ENCODE measurements at places on chromosomes 12 and 14.

DNA sequence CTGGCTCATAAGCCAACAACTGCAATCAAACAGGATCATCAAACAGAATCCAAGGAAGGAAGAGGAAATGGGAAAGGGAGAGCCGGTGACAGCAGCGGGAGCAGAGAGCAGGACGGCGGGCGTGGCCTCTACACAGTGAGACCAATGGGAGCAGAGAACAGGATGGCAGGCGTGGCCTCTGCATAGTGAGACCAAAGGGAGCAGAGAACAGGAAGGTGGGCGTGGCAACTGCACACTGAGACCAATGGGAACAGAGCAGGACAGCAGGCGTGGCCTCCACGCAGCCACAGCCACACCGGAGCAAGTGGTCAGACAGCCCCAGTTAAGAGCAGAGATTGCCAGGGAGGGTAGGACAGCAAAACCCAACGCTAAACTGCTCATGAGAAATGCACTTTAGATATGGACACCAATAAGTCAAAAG lies 16.4 kb downstream of the LRCOL1 start:
- peak; percentile 29 for DNase-seq

DNA sequence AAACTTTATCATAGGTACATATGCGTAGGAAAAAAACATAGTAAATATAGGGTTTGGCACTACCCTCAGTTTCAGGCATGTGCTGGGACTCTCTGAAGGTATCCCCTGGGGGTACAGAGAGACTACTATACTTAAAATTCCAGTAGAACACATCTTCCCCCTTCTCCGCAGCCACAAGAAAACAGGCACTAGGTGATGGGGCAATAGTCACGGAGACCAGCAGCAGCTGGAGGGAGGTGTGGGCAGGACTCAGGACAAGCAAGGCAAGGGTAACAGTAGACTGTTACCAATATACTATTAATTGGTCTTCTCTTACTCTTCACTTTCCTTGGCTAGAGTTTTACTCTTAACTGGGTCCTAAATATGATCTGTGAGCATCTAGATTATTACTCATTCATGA lies 4.6 kb upstream of the PAPOLA start:
- no peak for DNase-seq

DNA sequence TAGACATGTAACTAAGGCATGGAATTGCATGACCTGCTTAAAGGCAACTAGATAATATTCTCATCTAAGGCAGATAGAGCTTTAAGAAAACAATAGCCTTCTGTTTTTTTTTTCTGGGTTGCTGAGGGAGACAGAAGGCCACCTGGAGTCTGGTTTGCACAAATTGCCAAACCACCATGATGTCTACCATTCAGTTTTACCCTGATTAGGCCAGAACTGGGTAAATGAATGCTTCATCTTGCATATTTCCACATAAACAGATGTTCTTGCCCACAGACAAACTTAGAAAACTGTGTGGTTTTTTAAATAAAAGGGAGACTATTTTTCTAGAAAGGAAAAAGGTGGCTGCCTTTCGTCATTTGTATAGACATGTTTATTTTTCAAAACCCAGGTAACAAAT lies 278.7 kb upstream of the PRICKLE1 start:
- DNase-seq, result no peak

GRCh38 chr12:21369141-21369980 lies 3.3 kb upstream of the IAPP start:
- DNase-seq, result no peak

DNA sequence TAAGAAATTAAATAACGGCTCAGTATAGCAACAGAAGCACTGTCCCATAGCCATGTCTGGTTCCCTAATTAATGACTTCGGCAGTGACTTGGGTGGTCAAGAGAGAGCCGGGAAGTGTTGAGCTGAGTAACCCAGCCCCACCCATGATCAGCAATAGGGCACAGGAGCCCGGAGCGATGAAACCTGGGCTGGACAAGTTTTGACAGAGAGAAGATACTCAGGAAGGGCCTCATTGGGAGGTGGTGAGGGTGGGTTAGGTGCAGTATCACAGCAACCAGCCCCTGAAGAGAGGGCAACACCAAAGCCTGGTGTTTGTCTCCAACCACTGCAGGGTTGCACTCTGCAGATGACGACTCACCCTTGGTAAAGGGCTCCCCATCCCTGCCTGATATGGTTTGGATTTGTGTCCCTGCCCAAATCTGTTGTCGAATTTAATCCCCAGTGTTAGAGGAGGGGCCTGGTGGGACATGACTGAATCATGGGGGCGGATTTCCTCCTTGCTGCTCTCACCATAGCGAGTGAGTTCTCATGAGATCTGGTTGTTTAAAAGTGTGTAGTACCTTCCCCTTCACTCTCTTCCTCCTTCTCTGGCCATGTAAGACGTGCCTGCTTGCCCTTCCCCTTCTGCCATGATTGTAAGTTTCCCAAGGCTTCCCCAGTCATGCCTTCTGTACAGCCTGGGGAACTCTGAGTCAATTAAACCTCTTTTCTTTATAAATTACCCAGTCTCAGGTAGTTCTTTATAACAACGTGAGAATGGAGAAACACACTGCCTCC lies 124.9 kb upstream of the MED13L start:
- no peak for DNase-seq

DNA sequence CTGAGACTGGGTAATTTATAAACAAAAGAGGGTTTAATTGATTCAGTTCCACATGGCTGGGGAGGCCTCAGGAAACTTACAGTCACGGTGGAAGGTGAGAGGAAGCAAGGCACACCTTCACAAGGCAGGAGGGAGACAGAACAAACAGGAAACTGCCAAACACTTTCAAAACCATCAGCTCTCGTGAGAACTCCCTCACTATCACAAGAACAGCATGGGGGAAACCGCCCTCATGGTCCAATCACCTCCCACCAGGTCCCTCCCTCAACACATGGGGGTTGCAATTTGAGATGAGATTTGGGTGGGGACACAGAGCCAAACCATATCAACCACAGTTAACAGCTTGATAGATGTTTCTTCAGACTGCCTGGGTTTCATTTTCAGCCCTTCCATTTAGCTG lies 6.2 kb upstream of the GNPNAT1 start:
- DNase-seq, result no peak

DNA sequence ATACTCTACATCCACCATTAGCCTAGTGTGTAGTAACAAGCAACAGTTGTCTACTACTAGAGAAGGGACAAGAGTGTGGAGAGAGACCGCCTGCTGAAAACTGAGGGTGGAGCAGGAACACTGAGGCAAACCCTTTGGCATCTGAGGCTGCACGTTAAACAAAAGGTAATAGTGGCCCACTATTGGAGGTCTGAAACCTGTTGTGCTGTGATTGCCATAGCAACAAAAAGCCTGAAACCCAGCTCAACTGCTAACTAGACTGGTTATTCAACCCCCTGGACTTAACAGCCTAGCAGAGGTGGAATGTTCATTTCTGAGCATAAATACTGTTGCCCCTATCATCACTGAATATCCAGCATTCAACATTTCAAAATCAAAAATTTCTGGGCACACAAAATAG lies 43.0 kb downstream of the PPP4R4 start:
- no peak for DNase-seq

Data from CD4-positive, alpha-beta T cell treated with Interleukin-4 for 1 hour (primary cell).